ENCODE measurements at places on chromosomes 12 and 14.

GRCh38 chr12:100826323-100826722 lies 31.7 kb downstream of the ANO4 start:
- DNase-seq: no peak

GRCh38 chr14:86838363-86838762 lies 1154.6 kb downstream of the GALC start:
- no peak for DNase-seq

- DNase-seq: no peak
Measured at GRCh38 chr12:108948367-108948766, 68.5 kb downstream of the DAO start.

DNA sequence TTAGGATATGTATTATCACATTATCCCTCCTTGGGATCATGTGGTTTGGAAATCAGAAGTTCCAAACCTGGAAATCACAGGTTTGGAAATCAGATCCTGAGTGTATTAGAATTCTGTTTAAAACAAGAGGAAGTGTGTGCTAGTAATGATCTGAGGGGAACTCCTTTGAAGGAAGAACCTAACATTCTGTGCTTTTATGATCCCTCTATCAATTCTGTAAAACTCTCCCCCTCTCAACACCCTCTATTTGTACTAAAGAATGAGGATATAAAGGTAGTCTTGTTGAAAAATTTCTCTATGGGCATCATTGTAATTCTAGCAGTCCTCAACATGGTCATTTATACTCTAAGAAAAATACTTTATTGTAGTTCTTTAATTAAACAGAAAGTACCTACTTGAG lies 97.4 kb downstream of the SRGAP1 start:
- no peak for DNase-seq

DNA sequence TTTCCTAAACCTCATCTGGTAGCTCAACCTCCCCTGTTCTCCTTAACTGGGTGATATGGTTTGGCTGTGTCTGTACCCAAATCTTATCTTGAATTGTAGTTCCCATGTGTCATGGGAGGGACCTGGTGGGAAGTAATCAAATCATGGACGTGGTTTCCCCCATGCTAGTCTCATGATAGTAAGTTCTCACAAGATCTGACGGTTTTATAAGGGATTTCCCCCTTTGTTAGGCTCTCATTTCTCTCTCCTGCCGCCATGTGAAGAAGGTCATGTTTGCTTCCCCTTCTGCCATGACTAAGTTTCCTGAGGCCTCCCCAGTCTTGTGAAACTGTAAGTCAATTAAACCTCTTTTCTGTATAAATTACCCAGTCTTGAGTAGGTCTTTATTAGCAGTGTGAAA lies 19.5 kb downstream of the COX16 start:
- no peak for DNase-seq

GRCh38 chr14:94115631-94116030 lies 5.1 kb downstream of the IFI27 start:
- DNase-seq: no peak

DNA sequence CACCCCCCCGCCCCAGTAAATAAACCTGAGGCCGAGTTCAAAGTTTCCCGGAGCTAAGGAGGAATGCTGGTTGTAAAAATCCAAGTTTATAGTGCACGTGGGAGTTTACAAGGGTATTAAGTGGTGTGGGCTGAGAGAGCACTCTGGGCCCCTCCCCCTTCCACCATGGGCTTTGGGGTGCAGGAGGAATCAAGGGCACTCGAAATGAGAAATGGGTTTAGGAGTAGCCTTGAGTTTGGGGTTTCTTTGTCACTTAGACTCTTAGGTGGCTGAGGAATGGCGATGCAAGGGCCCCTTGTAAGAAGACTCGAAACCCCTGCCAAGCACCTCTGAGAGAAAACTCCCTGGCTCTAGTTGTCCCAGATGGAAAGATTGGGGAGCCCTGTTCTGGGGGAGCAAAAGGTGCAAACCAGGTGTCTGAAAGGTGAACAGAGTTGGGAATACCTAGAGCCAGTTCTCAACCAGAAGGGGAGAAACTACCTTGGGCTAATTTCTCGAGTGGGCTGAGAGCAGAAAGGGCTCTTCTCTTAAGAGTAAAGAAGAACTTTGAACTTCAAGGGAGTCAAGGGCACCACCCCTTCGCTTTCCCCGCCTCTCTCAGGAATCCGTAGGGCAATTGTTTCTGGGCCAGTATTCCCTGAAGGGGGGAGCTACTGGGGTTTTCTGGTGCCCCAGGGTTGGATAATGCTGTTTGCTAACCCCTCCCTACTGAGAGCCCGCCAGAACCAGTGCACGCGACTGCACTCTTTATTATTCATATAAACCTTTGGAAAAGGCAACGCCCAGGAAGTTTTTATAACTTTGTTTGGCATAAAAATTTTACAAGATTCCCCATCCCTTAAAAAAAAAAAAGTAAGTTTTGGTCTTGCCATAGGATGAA lies 4.0 kb upstream of the HOTAIR start:
- DNase-seq: no peak

DNA sequence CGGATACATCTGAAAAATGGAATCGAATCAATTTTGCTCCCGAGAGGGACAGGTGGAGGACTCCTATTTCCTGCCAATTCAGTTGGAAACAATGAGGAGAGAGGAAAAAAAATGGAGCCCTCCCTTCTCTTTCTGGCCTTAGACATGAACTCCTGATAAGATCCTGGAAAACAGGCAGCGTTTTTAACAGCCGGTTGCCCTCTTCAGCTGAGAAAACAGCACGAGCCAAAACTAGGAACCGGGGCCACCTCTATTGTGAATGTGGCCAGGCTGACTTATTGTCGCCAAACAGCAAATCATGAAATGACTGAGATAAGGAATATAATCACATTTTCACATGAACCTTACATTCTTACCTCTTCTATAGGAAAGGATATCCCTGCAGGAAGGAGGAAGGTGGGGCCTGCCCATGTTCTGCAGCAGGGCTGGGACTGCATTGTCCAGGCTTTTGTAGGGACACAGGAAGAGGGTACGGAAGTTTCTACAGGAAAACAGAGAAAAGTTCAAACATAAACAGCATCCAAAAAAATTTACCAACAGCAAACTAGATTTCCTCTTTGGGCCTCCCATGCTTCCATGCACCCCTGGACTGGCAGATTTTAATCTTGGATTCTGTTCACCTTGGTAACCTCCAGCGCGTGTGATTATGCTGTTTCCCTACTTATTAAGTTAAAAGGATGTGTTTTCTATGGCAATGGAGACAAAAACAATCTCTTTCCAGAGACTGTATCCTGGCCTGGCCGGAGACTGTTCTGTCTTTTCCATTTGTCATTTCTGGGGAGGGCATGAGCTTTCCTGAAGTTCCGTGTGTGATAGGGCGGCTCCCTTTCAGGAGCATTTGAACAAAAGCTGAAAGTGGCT lies 29.0 kb upstream of the ELK3 start:
- DNase-seq: no peak

- no peak for DNase-seq
Measured at GRCh38 chr12:76520348-76520747, 39.2 kb downstream of the OSBPL8 start.

- DNase-seq: no peak
Measured at GRCh38 chr14:75493592-75494087, 28.6 kb upstream of the BATF start.

DNA sequence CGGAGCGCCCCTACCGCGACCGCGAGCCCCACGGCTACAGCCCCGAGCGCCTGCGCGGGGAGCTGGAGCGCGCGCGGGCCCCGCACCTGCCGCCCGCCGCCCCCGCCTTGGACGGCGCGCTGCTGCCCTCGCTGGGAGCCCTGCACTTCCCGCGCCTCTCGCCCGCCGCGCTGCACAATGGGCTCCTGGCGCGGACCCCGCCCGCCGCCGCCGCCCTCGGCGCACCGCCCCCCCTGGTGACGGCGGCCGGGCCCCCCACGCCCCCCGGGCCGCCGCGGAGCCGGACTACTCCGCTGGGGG lies 27.0 kb downstream of the LRCOL1 start:
- no peak for DNase-seq

GRCh38 chr12:49874142-49874897 lies 29.4 kb downstream of the FAIM2 start:
- DNase-seq: no peak

GRCh38 chr12:113844495-113845210 lies 121.5 kb downstream of the RBM19 start:
- DNase-seq: no peak

DNA sequence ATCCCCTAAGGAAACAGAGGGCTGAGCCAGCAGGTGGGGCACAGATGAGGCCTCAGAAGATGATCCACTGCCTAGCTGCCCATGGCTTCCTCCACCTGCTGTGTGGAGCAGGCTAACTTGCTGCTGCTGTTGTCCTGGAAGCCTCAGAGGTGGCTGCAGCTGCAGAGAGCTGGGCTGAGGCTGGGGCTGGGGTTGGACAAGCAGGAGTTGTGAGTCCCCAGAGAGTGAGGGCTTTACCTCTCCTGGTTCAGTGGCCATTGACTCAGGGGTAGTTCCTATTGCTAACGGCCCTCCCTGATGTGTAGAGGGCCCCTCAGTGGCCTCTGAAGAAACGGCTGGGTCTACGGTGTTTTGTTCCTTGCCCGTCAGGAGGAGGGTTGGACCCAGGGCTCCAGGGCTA lies 13.7 kb upstream of the PRKAG1 start:
- no peak for DNase-seq

DNA sequence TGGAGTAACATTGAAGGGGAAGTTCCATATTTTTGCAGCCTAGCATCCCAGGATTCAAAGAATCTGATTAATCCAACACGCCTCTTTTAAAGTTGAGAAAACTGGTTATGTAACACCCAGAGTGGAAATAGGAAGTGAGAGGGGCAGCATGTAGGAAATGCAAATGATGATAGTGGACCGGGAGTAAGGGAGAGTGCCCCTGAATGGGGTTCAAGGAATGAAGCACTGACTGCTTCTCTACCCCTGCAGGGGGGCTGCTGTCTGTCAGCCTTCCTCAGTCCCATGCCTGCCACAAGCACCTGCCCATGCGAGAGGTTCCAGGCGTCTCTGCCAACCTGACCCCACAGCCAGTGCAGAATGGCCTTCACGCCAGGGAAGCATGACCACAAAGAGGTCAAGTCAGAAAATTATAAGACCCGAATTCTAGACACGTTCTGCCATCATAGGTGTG lies 126.5 kb upstream of the CCND2 start:
- DNase-seq: no peak

GRCh38 chr12:74049348-74049747 lies 488.3 kb upstream of the ATXN7L3B start:
- no peak for DNase-seq

DNA sequence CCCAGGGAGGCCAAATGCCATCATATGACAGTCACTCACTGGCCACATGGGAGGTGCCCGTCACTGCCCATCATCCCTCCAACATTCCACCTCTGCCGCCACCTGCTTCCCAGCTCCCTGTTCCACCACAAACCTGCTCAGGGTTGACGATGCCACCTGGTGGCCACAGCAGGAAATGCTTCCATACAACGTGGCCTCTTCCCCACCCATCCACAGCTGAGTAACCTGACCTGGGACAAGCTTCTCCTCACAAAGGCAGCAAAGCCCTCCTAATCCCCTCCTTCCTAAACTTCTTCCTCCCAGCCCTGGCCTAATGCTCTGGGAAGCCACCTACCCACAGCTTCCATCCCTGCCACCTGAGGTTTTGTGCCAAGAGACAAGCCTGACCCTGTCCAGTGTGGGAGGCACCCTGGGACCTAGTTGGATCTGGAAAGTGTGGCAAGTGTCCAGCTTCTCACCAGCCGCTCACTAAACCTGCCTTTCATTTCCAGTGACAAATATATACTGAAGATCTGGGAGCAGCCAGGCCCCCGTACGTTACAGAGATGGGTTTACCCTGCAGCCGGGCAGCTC lies 4.3 kb downstream of the DEGS2 start:
- DNase-seq: no peak

DNA sequence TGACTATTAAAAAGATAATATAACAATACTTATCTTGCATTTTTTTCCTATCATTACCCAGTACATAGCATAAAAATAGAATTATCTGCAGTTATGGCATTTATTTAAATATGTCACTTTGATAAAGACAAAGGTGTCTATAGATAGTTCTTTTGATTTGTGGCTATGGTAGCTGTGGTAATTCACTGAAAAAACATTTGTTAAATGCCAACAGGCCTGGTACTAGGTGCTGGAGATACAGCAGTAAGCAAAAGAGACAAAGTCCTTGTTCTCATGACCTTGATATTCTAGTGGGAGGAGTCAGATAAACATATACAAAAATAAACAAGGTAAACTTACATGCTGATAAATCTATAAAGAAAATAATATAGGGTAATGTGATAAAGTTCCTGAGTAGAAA lies 44.7 kb downstream of the INSM2 start:
- DNase-seq: no peak

GRCh38 chr14:91186515-91187066 lies 57.9 kb downstream of the GPR68 start:
- no peak for DNase-seq

DNA sequence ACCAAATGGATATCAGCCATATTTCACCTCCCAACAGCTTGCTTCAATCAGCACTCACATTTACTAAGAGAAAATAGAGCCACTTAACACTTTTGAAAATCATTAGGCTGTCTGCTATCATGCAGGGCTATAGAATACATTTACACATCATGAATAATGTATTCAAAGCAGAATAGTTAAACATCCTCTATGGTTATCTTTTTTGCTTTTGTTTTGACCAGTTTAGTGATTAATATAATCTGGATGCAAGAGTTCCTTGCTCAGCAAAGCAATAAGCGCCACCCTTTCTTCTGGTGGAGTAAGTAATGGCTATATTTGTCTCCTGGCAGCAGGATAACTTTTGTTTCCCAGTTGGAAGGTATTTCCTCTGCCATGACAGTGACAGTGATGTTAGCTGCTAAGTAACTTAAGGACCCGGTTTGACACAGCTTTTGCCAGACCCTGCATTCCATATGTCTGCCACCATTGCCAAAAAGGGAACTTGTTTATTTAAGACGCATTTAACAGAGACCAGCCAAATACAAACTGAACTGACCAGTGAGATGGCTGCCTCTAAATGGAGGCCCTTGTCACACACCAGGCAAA lies 70.3 kb upstream of the NR2C1 start:
- no peak for DNase-seq

DNA sequence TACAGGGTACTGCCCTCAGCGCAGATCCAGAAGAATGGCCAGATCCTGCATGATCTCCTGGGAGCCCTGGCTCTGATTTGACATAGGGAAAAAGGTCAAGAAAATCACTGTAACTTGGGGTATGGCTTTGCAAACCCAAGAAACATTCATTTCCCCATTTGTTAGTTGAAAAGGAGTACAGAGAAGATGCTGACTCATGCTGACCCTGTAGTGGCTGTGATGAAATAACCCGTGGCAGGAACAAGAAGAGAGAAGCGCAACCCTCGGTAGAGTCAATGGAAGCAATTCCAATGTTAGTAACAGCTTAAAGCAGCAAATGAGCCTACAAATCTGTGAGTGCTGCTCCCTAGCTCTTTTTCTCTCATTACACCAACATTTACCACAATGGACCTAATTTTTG lies 281.6 kb upstream of the NPAS3 start:
- DNase-seq: no peak

GRCh38 chr14:32078023-32078857 lies 1.1 kb downstream of the ARHGAP5 start:
- peak; percentile 23 for DNase-seq

GRCh38 chr14:67680121-67680602 lies 5.7 kb upstream of the VTI1B start:
- DNase-seq: no peak

- no peak for DNase-seq
Measured at GRCh38 chr12:25034676-25035075, 85.8 kb upstream of the BCAT1 start.

GRCh38 chr12:113238309-113238708 lies 17.0 kb downstream of the TPCN1 start:
- no peak for DNase-seq
